Sciatic nerve (tissue), 2 donors: ENCODE measurements at places on chromosomes 11 and 22. TPM values are rescaled to one million over a fixed set of nuclear protein-coding genes. Genes with fewer than 3 reads are reported as not detected.

The ROBO4 gene
- 34.4 TPM for total RNA-seq

The PEX16 gene
- total RNA-seq = 19.0 TPM

DNA sequence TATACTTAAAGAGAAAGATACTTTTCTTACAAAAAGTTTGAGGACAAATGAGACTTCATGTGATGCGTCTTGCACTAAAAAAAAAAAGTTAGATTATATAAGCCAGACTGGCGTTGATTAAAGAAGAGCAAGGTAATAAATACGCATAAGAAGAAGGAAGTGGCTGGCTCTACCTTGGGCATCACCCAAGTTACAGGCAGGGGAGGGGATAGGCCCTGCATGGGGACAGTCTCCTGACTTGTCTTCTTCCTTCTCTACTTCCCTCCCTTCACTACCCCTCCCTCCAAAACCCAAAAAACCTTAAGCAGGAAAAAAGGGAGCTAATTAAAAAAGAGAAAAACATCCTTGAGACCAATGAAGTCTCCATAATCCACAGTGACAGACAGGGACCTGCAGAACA is 22.3 kb upstream of the TMA7B start:
- no peak for DNase-seq

The OR6T1 gene
- total RNA-seq = not detected

- no peak for DNase-seq
Measured at GRCh38 chr11:15651816-15652215, 537.1 kb downstream of the INSC start.

The TANGO2 gene
- total RNA-seq = 28.4 TPM

DNA sequence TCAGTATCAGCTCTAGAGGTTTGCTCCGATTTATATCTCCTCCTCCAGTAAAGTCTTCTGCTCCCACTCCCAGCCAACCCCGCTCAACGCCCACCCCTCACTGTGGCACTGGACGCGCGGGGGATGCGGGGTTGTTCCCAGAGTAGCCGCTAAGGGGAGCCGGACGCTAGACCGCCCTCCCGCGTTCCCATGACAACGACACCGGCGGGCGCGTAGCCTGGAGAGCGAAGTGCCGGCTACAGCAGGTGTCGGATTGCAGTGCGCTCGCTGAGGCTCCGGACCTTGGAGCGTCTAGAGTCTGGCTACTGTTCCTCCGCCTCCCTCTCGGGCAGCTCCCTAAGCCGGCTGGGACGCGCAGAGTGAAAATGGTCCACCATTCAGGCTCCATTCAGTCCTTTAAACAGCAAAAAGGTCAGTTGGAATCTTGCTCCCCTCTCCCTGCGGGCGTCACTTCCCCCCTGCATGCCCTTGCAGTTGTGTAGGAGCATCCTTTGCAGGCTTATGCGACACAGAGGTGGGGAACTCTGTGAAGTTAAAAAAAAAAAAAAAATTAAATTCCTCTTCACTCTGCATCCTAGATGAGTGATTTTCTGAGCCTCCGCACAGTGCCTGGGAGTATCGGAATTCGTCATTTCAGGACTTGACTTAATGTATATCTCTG is at the start of gene ANO3:
TSS of gene ANO3 (plus strand) at position 220 of the 661 bp plus-strand sequence. CDS start at position 366, 146 bp downstream.
- peak; percentile 72 for DNase-seq

DNA sequence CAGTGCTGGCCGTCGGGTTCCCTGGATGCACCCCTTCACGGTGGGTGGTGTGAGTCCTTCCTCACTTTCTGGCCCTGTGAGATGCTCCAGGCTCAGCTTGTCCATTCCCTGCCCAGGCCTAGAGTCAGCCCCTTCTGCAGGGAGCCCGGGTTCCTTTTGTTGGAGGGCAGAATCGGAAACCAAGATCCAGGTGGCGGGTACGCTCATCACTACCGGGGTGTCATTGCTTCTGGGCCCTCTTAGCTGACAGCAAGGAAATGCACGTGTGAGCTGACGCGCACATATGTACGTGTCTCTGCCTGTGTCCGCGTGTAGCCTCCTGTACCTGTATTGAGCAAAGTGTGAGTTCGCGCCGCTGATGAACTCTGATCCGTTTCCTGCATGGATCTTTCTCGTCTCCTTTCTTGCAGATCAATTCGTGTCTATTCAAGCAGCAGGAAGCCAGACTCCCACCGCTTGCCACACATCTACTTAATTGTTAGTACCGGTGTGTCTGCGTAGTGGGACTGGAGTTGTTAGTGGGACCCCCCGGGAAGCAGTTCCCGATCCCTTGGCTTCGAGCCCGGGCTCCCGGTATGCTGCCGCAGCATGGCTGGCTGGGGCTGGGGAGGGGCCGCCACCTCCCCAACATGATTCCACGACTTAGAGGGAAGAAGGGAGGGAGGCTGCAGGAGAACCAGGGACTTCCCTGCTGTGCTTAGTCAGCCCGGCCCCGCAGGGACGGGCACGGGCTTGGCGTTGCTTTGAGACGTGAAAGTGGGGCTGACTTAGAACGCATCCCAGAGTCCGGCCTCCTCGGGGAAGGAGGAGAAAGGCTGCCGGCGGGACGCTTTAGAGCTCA is 35.9 kb upstream of the GRAMD4 start:
- peak; percentile 49 for DNase-seq
